Neuronal stem cell (in vitro differentiated cells): ENCODE measurements at places on chromosomes 11 and 22.

GRCh38 chr11:83054001-83054400 lies 17.7 kb downstream of the RAB30 start:
- DNase-seq = no peak

DNA sequence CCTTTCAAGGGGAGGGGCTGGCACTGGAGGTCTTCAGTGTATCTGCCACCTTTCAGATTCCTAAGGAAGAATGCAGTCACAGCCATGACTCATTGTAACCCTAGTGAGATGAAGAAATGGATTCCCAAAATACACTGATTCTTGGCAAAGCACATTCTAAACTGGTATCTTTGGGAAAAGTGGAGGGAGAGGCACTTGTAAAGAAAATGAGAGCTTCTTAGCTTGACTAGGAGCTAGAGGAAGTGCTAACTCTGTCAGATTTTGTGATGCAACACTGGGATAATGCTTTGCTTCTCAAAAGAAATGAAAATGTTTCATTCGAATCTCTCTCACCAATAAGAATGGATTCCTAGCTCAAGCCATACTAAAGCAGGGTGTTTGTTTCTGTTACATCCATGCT lies 14.3 kb downstream of the NRIP3 start:
- no peak for DNase-seq

GRCh38 chr22:31039393-31039792 lies 41.7 kb upstream of the SMTN start:
- no peak for DNase-seq

DNA sequence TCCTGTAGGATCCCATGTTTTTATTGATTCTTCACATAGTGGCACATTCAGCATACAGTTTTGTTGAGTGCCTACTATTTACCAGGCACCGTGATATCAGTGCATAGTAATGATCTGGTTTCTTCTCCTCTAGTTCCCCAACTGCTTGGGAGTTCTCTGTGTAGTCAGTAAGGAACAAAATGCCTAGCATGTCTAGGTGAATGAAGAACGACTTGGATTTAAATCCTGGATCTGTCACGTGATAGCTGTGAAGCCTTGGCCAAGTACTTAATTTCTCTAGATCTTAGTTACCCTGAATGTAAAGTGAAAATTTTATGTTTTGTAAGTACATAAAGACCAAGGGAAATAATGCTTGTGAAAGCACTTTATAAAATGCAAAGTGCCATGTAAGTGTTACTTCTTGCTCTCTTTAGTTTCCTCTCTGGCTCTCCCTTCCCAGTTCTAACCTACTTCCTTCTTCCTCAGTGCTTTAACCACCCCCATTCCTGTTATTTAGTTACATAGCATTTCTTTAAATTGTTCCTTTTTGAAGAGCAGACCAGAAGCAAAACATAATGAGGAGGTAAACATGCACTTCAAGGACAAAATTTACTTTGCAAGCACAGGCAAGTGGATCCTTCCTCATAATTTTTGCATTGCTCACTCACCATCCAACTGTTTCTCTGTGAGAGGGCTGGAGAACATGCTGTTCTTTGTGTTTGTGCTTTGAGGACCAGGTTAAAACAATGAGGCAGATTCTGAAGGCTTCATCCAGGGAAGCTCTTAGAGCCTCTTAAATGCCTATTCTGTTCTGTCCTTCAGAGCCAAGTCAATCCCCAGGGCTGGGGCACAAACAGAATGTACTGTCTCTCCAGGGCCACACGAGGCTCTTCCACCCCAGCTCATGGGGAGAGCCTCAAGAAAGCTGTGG lies 353.9 kb upstream of the TENM4 start:
- no peak for DNase-seq

DNA sequence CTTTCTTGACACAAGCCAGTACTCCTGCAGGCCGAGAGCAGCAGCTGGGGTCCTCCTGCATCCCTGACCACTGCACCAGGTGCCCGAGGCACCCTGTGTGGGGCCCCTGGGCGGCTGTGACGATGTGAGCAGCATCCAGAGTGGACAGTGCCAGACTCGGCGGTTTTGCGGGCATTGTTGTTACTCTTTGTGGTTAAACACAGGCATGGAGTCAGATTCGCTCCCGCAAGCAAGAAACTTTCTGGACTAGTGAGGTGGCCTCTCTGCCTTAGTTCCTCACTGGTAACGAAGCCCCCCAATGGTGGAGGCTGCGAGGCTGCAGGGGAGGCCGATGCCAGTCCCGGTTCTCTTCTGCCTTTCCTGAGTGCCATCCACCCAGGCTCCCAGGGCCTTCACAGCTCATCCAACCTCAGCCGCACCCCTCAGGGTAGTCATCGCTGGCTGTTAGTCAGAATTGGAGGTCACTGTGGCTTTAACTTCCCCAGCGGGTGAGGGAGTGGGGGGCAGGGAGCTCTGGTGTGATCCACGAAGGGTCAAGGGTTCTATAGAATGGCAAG lies 3.7 kb upstream of the CLDN5 start:
- no peak for DNase-seq

DNA sequence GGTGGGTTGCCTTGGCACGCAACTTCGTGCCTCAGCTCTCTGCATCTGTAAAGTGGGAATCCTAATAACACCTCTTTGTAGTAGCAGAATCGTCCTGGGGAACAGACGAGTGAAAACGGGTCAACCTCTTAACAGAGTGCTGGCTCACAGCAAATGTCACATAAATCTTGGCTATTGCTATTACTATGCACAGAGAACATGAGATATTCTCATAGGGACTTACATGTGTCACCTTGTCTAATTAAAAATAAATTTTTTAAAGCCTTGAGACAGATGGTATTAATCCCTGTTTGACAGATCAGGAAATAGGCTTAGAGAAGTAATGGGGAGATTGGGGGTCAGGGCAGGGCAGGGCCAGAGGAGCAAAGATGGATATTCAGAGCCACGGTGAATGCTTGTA lies 44.3 kb upstream of the IGSF9B start:
- no peak for DNase-seq

GRCh38 chr22:29701155-29701999 lies 18.4 kb upstream of the CABP7 start:
- DNase-seq = no peak
